ENCODE measurements at places on chromosomes 3 and 15.

GRCh38 chr3:100352296-100353231 lies 18.0 kb downstream of the NIT2 start:
- no peak for DNase-seq

GRCh38 chr15:95948411-95948810 lies 382.1 kb upstream of the NR2F2 start:
- no peak for DNase-seq

DNA sequence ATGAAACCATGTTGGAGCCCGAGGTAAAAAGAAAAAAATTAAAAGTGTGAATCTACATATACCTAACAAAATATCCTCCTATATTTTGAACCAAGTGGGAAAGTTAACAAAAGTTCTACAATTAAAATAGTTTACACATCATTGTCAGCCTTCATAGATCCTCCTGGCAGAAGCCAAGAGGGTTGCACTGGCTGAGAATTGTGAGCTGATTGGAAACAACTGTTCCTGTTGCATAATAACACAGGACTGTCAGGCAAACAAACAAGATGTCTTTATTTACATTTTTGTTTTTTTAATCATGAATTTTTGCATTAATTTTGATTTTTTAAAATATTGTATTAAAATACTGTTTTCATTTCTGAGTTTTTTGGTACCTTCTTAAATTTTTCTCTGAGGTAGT lies 215.2 kb upstream of the MME start:
- no peak for DNase-seq

- DNase-seq: no peak
Measured at GRCh38 chr3:122660297-122660974, 20.2 kb upstream of the PARP14 start.

GRCh38 chr3:113268311-113268710 lies 57.0 kb downstream of the BOC start:
- DNase-seq: no peak

GRCh38 chr15:95604634-95605036 lies 725.9 kb upstream of the NR2F2 start:
- no peak for DNase-seq

DNA sequence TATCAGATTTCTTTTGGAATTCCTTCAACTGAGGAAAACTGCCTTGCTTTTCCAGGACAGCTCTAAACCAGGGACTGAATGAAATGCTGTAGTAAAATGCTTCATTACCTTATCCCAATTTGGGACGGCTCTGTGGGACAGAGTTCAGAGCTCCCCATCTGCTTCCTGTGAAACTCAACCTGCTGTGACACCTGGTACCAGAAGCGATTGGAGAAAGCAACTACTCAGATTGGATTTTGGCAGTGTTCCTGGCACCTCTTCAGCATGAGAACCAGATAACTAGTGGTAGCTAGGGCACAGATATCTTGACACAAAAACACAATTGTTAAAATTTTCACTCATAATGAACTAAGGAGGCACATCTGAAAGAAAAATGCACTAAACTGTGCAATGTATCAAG lies 539.1 kb downstream of the SI start:
- no peak for DNase-seq

- no peak for DNase-seq
Measured at GRCh38 chr15:31272558-31273257, 53.9 kb upstream of the KLF13 start.

GRCh38 chr3:56290374-56290773 lies 177.9 kb downstream of the ERC2 start:
- DNase-seq: no peak

- DNase-seq: no peak
Measured at GRCh38 chr3:45987368-45988291, 8.0 kb downstream of the FYCO1 start.

DNA sequence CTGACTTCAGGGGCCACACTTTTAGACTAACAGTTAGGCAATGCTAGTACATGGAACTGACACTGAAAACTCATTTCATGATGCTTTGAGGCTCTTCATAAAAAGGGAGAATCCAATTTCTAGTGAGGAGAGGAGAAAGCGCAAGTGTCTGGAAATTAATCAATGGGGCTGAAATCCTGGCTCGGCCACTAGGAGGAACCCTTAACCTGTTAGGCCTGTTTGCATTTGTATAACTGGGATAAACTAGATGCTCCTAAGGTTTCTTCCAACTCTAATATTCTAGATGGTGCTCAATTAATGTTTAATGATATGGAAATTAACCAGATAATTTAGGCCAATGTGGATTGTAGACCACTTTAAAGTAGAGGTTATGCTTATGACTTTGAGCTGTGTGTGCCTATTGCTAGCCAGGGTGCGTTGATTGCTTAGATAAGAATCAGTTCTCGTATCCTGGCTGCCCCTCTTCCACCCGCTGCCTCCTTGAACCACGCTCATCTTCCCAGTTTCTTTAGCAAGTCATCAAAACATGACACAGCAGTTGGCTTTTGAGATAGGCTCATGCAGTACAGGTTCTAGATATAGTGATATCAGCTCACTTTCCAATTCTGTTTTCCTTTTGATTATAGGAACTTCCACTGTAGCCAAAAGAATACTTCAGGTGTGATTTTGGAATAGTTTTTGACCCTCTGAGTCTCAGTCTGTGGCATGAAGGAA lies 16.8 kb upstream of the CRBN start:
- DNase-seq: peak; percentile 7

DNA sequence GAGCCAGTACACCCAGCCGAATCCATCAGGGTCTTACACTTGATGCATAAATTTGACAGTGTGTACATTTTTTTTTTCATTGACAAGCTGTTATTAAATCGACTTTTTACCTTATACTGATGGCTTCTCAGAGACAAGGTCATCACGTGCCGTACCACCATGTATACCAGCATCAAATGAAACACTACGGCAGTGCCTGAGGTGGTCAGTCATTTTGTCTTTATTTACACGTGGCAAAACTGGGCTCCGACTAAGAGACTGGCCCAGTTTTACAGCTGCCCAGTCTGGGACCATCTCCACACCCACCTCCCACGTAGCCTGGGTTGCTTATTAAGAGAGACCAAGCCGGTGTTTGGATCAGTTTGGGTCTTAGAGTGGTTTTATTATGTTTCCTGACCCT lies 57.4 kb downstream of the TMEM266 start:
- no peak for DNase-seq

- DNase-seq: no peak
Measured at GRCh38 chr3:131349946-131350347, 31.6 kb upstream of the NUDT16 start.

DNA sequence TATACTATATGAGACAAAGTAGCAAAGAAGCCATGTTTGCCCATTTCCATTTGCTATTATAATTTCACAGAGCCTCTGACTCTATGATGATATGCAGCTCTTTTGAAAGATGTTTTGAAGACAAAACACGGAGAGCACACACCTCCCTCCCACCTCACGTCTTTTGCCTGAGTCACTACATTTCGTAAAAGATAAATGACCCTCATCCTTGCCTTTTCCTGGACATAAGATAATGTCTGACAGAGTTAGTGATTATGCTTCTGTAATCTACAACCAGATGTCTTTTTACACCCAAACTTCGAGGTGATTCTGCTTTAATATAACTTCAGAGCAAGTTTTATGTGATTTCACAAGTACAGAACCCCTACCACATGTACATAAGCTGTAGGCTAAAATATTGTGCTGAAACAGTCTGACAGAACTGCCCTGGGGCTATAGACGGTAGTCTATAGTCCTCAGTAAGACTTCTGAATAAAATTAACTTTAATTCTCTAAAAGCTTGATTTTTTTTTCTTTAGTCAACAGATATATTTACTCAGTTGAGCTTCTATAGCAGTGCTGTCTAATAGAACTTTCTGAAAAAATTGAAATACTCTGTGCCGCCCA lies 99.9 kb downstream of the CD200R1L start:
- DNase-seq: no peak

DNA sequence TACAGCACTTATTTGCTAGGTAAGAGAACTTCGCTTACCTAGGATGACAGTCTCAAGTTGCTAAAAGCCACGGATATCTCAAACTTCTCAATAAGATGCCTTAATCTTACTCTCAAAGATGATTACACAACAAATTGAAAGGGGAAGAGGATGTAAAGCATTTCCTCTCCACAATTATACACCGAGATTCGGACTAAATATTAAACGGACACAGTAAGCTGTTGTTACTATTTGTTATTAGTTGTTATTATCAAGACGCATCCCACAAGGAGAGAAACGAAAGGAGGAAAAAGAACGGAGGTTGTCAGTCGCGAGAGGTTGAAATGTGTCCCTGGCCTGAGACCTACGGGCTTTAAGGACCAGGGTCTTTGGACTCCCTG lies 660 bp downstream of the ZNF106 start:
- no peak for DNase-seq

DNA sequence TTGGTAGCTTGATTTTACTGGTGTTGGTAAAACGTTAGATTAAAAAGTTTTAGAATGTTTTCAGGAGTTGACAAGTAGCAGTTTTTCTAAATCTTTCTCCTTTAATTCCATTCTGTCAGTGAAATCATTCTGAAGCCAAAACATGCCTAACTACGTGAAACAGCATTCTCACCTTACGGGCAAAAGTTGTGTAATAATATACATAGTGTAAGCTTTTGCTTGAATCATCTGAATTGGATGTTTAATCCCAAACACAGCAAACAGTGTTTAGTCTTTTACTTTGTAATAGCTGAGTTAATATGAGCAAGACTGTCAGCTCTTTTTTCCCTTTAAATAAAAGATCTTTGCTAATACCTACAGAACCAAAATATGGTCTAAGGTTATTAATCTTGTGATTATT lies 100.6 kb downstream of the CYP19A1 start:
- no peak for DNase-seq

DNA sequence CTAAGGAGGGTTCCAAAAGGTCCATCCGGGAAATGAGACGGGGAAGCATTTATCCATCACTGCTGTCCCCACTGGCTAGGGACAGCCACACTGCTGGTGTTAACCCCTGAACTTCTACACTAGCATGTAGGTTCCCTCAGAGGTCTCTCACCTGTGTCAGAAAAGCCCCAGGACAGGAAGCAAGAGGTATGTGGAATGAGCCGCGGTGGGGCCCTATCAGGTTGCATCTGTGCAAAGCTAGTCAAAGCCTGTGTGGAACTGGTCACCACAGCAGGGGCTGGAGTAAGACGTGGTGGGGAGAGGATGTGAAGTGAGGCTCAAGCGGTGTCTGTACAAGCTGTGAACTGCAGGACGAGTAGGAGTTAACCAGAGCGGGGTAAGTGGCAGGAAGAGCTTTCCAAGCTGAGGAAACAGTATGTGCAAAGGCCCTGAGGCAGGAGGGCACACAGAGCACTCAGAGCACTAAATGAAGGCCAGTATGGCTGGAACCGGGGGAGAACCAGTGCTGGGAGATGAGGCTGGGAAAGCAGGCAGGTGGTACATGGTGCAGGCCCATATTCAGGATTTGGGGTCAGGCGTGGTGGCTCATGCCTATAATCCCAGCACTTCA lies 57.8 kb downstream of the MEGF11 start:
- no peak for DNase-seq

GRCh38 chr15:48761393-48762158 lies 49.3 kb downstream of the CEP152 start:
- no peak for DNase-seq

GRCh38 chr3:154783061-154783460 lies 297.1 kb upstream of the MME start:
- no peak for DNase-seq

- no peak for DNase-seq
Measured at GRCh38 chr3:143217283-143217682, 97.7 kb downstream of the CHST2 start.

DNA sequence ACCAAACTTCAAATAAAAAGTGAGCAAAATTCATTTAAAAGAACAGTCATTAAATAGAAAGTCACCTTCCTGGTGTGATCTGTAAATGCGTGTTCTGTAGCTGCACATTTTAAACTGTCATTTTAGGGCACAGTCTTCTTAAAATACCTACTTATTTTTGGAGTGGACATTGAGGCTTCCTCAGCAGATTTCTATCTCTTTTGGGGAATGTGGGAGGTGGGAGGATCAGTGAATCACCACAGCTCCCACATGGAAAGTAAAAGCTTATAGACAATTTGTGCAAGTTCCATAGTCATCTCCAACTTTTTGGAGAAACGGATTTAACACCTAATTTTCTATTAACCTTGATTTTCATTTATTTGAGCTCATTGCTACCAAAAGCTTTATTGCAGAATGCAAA lies 21.0 kb upstream of the MOBP start:
- no peak for DNase-seq

GRCh38 chr15:38066612-38067011 lies 132.2 kb downstream of the TMCO5A start:
- no peak for DNase-seq
